Heart right ventricle (tissue), 16 donors: ENCODE measurements at places on chromosomes 7 and 10. TPM values are rescaled to one million over a fixed set of nuclear protein-coding genes. Genes with fewer than 3 reads are reported as not detected.

DNA sequence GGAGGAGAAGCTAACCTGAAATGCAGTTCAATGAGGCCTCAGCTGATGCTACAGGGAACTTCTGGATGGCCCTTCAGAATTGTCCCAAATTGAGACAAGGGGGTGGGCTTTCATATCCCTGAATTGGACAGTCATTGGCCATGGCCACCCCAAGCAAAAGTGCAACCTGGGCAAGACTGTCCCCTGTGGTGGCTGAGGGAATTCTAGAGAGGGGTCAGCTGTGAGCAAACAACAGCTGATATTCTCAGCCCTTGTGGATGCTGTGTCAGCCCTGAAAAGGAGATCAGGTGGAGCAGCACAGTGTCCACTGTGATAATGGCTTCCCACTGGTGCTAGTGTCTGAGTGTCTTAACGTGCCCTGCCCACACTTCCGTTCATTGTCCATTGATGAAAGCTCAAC lies 76.6 kb downstream of the SLC16A9 start:
- DNase-seq, result no peak
- H3K27ac ChIP-seq, result no peak overlapping the region
- H3K27me3 ChIP-seq, result peaks cover 6% of the 10 kb centered on the region
- H3K4me3 ChIP-seq, result no peak overlapping the region

GRCh38 chr7:130401578-130401977 lies 21.3 kb downstream of the CPA1 start:
- H3K4me3 ChIP-seq, result no peak overlapping the region
- peaks cover 2% of the 10 kb centered on the region for H3K36me3 ChIP-seq
- no peaks in the 10 kb centered on the region for H3K4me1 ChIP-seq
- H3K27me3 ChIP-seq, result no peaks in the 10 kb centered on the region
- no peak for DNase-seq
- H3K27ac ChIP-seq, result no peak overlapping the region

DNA sequence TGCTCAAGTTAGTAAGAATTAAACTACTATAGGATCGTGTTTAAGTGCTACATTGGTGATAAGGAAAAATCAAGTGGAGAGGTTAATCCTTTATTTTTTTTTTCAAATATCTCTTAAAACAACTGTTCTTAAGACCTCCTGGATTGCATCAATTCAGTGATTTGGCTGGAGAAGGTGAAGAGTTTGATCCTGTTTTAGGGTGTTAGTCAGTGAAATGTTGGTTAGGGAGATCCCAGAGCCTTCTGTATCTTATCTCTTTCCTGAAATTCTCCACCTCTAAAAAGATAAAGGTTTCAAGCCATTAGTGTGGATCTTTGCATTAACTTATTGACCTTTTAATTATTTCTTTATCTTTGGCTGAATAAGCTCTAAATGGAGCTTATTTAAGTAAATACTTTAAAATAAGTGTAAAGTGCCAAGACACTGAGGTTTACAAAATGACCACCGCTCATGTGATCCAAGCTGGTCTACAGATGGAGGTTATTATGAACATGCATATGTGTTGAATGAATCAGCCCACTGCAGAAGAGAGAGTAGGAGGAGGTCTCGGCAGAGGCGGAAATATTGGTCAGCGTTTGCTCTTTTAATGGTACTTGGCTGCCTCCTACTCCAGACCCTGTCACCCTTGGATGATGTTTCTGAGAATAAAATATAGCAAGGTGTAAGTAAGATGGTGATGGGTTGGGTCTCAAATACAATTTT lies 51.8 kb upstream of the BMPER start:
- H3K4me3 ChIP-seq, result no peak overlapping the region
- H3K27ac ChIP-seq, result no peak overlapping the region
- H3K4me1 ChIP-seq, result no peaks in the 10 kb centered on the region
- peaks cover 11% of the 10 kb centered on the region for H3K27me3 ChIP-seq
- no peaks in the 10 kb centered on the region for H3K36me3 ChIP-seq

GRCh38 chr7:2635810-2636701 lies 4.3 kb downstream of the TTYH3 start:
- peak overlapping the region; percentile 22 for H3K27ac ChIP-seq
- DNase-seq, result peak; percentile 81
- H3K4me1 ChIP-seq, result peaks cover 92% of the 10 kb centered on the region
- no peaks in the 10 kb centered on the region for H3K27me3 ChIP-seq
- no peaks in the 10 kb centered on the region for H3K36me3 ChIP-seq
- no peak overlapping the region for H3K4me3 ChIP-seq

DNA sequence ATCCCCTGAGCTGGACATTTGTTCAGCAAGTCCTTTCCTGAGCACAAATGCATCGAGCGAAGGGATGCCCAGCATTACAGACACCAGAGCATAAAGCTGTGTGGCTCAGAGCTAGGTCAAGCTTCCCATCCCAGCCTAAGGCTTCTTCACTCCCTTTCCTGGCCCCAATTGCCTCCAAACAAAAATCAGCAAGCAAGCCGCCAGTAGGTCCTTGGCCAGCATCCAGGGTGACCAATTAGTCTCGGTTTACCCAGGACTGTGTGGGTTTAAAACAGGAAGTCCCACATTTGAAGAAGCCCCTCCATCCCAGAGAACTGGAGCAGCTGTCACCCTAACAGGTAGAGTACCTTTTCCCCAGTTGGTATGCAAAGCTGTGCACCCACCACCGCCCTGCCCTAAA lies 51.2 kb downstream of the PRKAG2 start:
- H3K27ac ChIP-seq, result no peak overlapping the region
- H3K4me3 ChIP-seq, result no peak overlapping the region
- no peaks in the 10 kb centered on the region for H3K36me3 ChIP-seq

GRCh38 chr10:42149722-42150427 lies 488.5 kb downstream of the ZNF33B start:
- peak; percentile 3 for DNase-seq
- no peaks in the 10 kb centered on the region for H3K36me3 ChIP-seq
- H3K27ac ChIP-seq, result no peak overlapping the region
- H3K4me3 ChIP-seq, result no peak overlapping the region
- H3K4me1 ChIP-seq, result no peaks in the 10 kb centered on the region
- H3K27me3 ChIP-seq, result peaks cover 6% of the 10 kb centered on the region

The RAB19 gene
- not detected for total RNA-seq

The TFEC gene
- 2.5 TPM for total RNA-seq

The MBL2 gene
- total RNA-seq, result not detected

The R3HCC1L gene
- 5.3 TPM for total RNA-seq

The FAM237B gene
- not detected for total RNA-seq
